GF-D8 (cell line): ENCODE measurements at places on chromosomes 16 and 17.

DNA sequence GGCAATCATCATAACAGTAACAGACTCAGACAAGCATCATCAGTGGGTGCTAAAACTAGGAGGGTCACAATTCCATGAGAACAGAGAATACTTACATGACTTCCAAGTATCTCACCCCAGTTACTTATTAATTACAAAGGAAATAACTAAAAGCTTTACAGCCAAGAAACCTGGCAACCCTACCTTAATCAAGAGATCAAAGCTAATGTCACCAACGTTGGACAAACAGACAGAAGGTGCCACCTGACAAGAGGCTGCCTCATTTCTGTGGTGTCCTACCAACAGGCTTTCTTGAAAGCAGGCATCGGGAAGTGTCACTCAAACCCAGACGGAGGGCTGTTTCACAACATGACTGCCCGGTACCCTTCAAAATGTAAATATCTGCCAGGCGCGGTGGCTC, 84.6 kb downstream of the RMI2 start:
- no peak for DNase-seq

- no peak for DNase-seq
Observed at GRCh38 chr17:70447588-70447987, 278.3 kb downstream of the KCNJ2 start.

DNA sequence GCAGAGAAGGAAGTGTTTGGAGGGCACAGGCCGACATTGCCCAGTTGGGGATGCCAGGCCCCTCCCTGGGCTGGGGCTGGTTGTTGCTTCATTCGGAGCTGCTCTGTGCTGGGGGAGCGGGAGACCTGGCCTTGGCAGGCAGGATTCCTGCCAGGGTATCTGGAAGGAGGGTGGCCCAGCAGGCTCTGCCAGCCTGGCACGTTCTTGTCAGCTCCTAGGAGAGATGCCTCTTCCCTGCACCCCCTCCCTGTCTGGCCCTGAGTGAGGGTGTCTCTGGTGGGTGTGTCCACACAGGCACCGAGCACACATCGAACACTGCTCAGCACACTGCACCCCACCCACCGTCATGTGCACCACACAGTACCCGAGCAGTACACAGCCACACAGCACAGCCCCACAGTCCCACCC, 35.2 kb downstream of the ARHGAP23 start:
- DNase-seq, result no peak

DNA sequence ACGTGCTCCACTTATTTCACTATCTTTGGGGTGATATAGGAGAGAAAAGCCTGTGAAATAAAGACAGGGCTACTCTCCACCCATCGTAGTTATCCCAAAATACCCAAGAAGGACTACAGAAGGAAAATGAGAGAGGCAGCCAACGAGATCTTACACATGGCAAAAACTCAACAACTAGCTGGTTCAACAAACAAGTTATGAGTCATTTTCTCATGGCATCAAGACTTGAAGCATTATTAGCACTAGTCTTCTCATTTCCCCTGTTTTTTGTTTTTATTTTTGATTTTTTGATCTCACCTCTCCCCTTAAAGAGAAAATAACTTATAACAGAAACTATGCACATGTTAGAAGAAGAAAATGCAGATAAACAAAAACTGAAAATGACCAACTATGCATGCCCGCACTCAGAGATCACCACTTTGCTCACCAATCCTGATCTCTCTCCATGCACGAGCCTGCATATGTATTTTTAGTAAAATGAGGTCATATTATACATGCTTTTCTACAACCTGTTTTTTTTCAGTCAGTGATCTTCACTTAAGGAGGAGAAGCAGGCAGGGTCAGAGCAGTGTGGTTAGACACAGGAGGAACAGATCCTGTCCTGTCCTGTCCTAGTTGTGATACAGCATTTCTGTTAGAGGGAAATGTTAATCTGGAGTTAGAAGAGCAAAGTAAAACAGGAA, 22.8 kb downstream of the FAM117A start:
- no peak for DNase-seq

GRCh38 chr16:25340973-25341372, 83.3 kb upstream of the ZKSCAN2 start:
- no peak for DNase-seq

DNA sequence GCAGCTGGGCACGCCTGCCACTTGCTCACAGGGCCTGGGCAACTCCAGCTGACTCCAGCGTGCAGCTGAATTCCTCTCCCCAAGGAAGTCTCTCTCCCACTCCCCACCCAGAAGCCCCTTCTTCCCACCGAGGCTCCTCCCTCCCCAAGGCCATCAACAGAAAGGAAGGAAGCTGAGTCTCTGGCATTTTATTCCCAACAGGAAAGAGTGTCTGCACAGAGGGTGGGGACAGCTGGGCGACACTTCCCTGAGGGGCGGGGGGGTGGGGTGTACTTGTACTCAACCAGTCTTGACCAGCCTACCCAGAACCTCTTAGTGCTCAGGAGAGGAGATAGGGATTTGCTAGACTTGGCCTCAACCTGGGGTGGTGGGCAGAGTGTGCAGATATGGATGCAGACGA, at the start of gene EXOC3L1:
Gene EXOC3L1 (minus strand): TSS at position 96 of the 400 bp plus-strand sequence. CDS start 460 bp downstream, outside the sequence.
- DNase-seq, result no peak

GRCh38 chr16:15899538-15900100, 11.2 kb upstream of the CEP20 start:
- DNase-seq, result no peak

- DNase-seq, result no peak
Observed at GRCh38 chr16:77871932-77872331, 83.6 kb downstream of the VAT1L start.

DNA sequence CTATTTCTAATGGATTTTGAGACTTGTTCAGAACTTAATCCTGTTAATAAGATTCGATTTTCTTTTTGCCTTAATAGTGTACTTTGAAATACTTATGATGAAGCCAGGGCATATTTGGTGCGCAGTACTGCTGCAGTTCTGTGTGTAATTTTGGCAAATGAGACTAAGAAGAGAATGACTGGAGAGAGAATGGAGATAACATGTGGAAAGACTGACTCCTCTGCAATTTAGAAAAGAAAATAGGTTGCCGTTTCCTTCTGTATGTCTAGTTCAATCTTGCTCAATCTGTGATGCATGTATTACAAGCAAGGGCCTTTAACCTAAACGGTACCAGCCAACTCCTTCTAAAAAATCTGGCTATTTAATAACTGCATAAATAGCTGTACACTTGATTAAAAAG, 285.1 kb upstream of the CDH11 start:
- no peak for DNase-seq

- no peak for DNase-seq
Observed at GRCh38 chr17:62105357-62105756, 40.3 kb upstream of the MED13 start.

DNA sequence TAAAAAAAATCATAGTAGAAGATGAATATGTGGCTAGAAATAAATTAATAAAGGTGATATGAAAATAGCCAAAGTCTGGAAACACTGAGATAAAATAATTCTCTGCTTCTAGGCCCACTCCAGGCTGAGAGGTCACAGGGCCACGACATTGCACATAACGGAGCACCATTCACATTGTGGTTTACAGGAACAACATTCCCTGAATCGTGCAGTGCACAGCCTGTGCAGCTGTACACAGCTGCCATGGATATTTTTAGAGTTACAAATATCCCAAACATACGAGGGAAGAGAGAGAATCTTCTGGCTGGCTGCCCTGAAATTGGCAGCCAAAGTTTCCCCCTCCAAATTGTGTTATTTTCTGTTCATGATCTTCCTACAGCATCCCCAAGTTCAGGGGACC, 68.8 kb downstream of the GSG1L start:
- DNase-seq, result no peak

- DNase-seq, result no peak
Observed at GRCh38 chr16:11057711-11058345, 113.5 kb downstream of the CLEC16A start.

GRCh38 chr16:57601801-57602478, 26.5 kb upstream of the ADGRG1 start:
- DNase-seq, result peak; percentile 72

- DNase-seq, result no peak
Observed at GRCh38 chr16:11207646-11208045, 48.4 kb downstream of the SOCS1 start.

DNA sequence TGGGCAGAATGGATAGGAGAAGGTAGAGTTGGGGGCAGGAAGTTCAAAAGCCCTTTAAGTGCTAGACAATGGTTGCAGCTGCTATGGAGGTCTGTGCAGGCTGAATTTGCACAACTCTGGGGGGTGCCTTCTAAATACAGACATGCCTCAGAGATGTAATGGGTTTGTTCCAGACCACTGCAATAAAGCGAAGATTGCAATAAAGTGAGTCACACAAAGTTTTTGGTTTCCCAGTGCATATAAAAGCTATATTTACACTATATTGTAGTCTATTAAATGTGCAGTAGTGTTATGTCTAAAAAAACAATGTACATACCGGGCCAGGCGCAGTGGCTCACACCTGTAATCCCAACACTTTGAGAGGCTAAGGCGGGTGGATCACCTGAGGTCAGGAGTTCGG, 60.5 kb upstream of the MYOCD start:
- no peak for DNase-seq

DNA sequence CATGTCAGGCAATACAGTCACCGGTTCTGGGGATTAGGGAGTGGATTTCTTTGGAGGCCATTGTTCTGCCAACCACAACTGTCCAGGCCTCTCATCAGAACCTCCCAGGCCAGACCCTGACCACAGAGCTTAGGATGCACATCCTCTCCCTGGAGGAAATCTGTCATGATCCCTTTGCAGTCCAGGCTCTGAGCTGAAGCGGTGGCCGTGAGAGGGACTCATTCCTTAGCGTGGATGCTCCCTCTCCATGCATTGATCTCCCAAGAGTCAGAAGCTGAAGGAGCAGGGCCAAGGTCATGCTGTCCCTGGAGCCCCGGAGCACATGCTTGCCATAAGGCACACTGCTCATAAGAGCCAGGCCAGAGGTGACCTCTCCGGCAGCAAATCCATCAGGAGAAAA, 181.4 kb downstream of the COPRS start:
- no peak for DNase-seq

GRCh38 chr16:17590711-17591654, 120.2 kb upstream of the XYLT1 start:
- no peak for DNase-seq

DNA sequence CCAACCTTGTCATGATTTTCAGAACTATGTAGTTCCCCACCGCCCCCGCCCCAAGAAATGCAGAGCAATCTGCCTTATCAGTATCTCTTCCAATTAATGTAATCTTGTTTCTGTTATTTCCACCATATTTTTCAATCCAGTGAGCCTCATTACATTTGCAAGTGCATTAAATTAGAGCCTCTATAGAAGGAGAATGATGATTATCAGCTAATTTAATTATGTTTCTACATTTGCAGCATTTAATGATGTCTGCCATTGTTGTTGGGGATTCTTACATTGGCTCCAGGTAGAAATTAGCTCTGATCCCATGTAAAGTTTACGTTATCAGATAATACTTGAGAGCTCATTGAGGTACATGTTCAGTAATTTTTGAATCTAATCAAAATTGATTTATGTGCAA, 707.0 kb upstream of the RBFOX1 start:
- DNase-seq, result no peak

- no peak for DNase-seq
Observed at GRCh38 chr16:73339821-73340220, 291.9 kb upstream of the ZFHX3 start.

- DNase-seq, result no peak
Observed at GRCh38 chr16:15051387-15051951, 4.4 kb downstream of the NTAN1 start.

DNA sequence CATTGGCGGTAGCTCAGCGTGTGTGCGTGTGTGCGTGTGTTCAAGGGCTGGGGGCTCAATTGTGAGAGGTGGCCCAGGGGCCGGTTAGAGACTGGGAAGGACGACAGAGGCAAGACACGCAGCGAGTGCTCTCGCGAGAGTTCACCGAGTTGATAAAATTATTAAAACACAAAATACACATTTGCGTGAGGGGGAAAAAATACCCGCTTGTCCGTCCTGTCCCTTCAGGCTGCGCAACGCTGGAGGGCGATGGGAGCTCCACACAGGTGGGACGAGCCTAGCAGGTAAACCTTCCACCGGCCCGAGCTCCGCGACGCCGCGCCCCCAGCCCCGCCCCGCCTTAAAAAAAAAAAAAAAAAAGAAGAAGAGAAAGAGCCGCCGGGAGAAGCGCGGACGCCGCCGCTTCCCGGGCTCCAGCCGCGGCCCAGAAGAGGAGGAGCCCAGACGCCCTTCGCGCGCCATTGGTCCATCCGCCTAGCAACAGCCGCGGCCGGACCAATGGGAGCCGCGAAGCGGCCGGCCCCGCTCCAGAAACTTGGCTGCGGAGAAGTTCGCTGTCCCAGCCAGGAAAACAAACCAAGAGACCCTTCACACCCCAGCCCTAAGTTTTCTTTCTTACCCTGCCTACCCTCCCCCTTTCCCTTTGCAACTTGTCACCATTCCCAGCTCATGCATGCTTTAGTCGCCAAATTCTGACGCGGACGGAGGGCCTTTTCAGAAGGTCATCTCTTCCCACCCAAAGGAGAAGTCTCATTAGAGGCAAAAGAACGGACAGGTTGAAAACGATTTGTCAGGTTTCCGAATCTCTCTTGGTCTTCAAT, 169.9 kb upstream of the MAF start:
- no peak for DNase-seq

- no peak for DNase-seq
Observed at GRCh38 chr17:6077752-6078151, 7.6 kb downstream of the WSCD1 start.

GRCh38 chr16:69367980-69368379, 16.4 kb upstream of the TMED6 start:
- DNase-seq, result no peak

GRCh38 chr17:6472517-6472916, 28.3 kb downstream of the PIMREG start:
- DNase-seq, result no peak

DNA sequence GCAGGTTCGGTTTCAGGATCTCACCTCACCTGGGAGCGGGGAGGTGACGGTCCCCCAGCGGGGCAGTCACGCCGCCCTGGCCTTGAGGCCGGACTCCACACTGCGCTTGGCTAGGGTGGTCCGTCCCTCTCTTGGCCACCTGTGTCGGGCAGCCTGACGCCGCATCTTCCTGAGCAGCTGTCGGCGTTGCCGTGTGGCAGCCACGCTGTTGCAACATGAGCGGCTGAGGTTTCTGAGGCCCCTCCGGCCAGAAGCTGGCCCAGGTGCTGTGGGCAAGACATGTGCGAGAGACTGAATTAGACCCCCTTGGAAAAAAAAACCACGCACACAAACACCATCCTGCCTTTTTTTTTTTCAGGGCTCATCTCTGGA, 49.2 kb downstream of the IRF8 start:
- no peak for DNase-seq

DNA sequence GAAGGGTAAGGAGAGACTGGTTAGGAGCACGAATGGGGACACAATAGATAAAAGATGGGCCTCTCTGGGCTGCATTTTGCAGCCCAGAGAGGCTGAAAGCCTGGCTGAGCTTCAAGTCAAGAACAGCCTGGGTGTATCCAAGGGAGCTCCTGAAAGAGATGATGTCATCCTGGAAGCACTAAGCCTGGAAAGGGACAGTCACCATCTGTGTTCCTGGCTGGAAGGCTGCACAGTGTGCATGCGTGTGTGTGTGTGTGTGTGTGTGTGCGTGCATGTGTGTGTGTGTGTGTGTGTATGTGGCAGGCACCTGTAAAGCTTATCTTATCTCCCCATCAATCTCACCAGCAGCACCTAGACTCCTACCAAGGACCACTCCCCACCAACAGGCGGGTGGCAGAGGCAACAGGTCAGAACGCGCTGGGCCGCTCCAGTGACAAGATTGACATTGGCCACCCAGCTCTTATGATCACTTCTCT, 44.1 kb downstream of the COG7 start:
- no peak for DNase-seq

GRCh38 chr17:13306310-13306962, 288.6 kb upstream of the ELAC2 start:
- DNase-seq, result peak; percentile 18
